ENCODE measurements at places on chromosomes 12 and 14. TPM values are rescaled to one million over a fixed set of nuclear protein-coding genes. Genes with fewer than 3 reads are reported as not detected.

Gene RSRC2
- 62.6 TPM for polyA plus RNA-seq

Gene OVCH1
- polyA plus RNA-seq, result not detected

Gene DHH
- 0.15 TPM for polyA plus RNA-seq

Gene PLEKHD1
- polyA plus RNA-seq, result 0.27 TPM

Gene RNASE1
- 358 TPM for polyA plus RNA-seq

Gene CCDC63
- polyA plus RNA-seq, result not detected

Gene IL22
- polyA plus RNA-seq, result not detected

Gene HCAR1
- 1.2 TPM for polyA plus RNA-seq

Gene SLC17A8
- 2.3 TPM for polyA plus RNA-seq

Gene OTUB2
- 1.5 TPM for polyA plus RNA-seq
